Mesendoderm (in vitro differentiated cells): ENCODE measurements at places on chromosomes 13 and 19.

DNA sequence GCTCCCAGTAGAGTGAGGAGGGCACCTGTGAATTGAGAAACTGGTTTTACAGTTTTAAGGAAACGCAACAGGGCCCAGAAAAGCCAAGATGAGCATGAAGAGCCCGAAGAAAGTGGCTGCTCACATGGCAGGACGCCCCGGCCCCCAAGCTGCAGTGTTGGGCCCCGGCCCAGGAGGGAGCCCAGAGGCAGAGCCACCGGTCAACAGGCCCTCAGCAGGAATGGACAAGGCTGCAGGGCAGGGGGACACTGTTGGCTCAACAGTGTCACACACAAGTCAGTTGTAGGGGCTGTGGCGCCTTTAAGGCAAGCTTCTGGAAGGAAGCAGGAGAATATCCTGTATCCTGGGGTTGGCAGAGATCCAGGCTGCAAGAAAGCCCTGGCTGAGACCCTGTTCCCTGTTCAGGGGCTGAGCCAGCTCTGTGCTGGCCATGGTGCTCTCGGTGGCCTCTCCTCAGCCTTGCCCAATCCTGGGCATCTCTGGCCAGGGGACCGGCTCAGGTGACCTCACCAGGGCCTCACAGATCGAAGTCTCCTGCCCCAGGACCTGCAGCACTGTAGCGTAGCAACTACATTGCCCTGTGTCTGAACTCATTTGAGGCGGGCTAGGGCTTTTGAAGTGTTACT is 28.0 kb downstream of the UPF1 start:
- DNase-seq = no peak

- no peak for DNase-seq
These were observed 1887.4 kb downstream of the PCDH9 start for GRCh38 chr13:65342541-65343337.

DNA sequence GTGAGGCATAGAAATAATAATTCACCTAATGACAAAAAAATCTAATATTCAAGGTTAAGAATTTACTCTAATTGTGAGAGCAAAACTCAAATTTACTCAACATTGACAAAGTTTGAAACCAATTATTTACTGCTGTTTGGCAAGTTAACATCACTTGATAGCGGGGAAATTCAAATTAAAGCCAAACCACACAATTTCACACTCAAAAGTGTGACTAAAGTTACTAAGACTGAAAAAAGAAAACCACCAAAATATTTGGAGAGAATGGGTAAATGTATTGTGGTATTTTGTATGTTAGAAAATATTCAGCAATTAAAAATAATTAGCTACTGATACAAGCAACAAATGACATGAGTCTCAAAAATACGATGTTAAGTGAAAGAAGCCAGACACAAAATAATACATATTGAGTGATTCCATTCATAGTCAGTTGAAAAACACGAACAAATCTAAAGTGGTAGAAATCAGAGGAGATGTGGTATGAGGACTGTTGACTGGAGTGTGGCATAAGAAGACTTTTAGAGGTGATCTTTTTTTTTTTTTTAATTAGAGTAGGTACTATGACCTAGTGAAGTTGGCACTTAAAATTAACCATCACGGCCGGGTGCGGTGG is 541.4 kb upstream of the ATXN8OS start:
- DNase-seq = no peak

GRCh38 chr19:11100049-11100448 is 10.8 kb downstream of the LDLR start:
- DNase-seq = no peak

- DNase-seq = no peak
These were observed 524.5 kb downstream of the GPC6 start for GRCh38 chr13:93751117-93751516.

- no peak for DNase-seq
These were observed 132.2 kb downstream of the NUFIP1 start for GRCh38 chr13:44857061-44857460.

GRCh38 chr13:74912898-74913297 is 569.1 kb downstream of the TBC1D4 start:
- peak; percentile 7 for DNase-seq

DNA sequence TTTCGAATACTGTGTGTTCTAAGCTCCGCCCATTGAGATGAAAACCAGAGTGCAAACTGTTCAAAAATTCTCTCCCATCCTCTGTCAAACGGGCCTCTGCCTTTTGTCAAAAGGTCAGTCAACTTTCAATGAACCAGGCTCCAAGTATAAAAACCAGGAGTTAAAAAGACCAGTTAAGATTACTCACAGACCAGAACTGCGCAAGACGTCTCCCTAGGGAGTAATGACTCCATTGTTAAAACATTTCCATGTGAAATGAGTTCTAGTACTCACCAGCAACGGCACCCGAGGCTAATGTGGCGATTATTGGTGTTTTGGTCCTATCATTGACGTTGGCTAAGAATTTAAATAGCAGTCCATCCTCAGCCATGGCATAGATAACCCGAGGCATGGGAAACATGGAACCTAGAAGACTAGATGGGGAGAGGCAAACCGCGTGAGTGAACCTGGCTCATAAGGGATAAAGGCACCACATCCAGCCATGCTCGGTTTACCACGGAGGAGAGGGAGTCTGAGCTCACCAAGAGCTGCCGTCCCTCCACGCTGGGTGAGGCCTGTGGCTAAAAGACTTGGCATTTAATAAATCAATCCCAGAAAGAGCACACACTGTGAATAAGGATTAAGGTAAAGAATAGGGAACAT is 73.3 kb downstream of the SLC7A1 start:
- DNase-seq = no peak

- no peak for DNase-seq
These were observed 6.3 kb upstream of the RPS15 start for GRCh38 chr19:1431759-1432506.

DNA sequence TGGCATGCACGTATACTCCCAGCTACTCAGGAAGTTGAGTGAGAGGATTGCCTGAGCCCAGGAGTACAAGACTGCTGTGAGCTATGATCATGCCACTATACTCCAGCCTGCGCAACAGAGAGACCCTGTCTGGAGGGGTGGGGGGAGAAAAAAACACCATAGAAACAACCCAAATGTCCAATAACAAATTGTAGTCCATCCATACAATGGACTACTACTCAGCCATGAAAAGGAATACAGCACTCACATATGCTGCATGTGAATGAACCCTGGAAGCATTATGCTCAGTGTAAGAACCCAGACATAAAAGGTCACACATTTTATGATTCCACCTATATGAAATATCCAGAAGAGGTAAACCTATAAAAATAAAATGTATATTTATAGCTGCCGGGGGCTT is 42.3 kb downstream of the CD320 start:
- DNase-seq = no peak

- DNase-seq = no peak
These were observed 885.2 kb upstream of the SLITRK6 start for GRCh38 chr13:86684402-86684801.

GRCh38 chr13:74695021-74695800 is 561.0 kb upstream of the KLF12 start:
- peak; percentile 86 for DNase-seq

- DNase-seq = no peak
These were observed 103.9 kb upstream of the SOX21 start for GRCh38 chr13:94816256-94816655.

GRCh38 chr13:35917252-35917941 is 213.8 kb downstream of the DCLK1 start:
- DNase-seq = peak; percentile 10

- no peak for DNase-seq
These were observed 6.7 kb downstream of the RGCC start for GRCh38 chr13:41463838-41464602.

- DNase-seq = peak; percentile 74
These were observed 18.0 kb downstream of the SLC5A5 start for GRCh38 chr19:17889609-17890214.

DNA sequence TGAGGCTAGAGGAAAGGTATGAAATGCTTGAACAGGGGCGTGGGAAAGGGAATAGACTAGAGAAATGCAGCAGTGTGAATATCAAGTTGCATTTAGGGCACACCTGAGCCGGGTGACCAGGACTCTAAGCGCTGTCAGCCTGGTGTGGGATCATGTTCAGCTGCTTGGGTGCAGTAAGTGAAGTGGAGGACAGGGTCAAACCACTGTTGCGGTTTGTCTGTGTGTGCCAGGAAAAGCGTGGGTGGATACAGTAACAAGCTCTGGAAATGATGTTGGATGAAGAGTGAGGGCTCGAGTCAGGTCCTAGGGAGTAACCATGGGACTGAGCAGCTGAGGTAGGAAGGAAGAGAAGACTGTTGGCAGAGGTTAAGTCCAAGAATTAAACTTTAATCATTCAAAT is 15.8 kb downstream of the DGKH start:
- no peak for DNase-seq

DNA sequence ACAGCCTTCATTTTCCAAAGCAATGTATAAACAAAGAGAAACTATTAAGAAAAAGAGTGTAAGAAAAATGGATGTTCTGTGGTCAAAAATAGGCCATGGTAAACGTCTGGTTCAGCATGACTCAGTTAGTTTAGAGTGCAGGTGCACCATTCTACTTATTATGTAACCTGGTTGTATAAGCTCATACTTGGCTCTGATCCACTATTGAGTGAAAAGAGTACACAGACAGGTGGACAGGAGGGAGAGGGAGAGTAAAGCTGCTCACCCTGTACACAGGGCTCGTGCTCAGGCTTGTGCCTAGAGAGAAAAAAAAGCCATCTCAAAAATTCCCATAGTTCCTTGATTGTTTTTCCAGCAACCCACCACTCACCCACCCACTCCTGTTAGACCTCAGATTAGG is 85.8 kb upstream of the ZNF91 start:
- no peak for DNase-seq

DNA sequence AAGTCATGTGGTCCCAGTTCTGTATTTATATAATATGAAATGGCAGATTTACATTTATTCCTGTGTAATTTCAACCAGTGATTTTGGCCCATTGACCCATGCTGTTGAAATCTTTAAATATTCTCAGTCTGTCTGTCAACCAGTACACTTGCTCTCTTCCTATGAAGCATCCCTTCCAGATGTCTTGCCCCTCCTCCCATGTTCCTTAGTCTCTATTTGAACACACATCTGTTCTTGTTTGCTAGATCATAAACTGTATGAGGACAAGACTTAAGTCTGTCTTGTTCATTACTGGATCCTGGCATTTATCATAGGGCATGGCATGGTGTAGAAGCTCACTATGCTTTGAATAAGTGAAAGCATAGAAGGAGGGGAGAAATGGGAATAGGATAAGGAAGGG is 34.9 kb downstream of the STARD13 start:
- DNase-seq = no peak
